ENCODE measurements at places on chromosomes 2 and 18.
A peak's percentile ranks its signal among the peaks of the same experiment; 100 is the strongest.

DNA sequence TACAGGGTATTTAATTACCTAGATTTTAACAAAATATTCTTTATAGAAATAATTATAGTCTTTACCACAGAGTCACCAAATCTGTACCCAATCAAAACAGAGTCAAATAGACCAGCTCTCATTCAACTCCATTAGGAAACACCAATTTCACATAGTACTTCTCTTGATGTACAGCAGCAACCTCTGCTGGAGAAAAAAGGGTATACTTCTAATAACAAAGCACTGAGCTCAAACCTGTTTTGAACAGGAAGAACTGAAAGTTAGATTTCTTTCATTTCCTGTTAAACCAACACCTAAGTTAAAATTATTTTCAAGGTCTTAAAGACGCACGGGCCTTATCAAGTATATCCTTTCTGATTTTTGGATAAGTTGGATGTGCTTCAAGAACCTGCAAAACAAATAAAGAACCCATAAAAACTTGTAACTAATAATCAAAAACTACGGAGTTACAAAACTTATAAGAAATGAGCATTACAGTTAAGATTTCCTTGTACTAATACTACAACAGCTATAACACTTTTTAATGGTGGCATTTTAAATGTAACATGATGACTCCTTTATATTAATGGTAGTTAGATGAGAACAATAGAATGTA is 79.0 kb downstream of the TTC21B start:
- DNase-seq: peak; percentile 57

GRCh38 chr18:23897291-23897690 is 117.3 kb upstream of the TTC39C start:
- DNase-seq: no peak

GRCh38 chr2:188675391-188676009 is 298.7 kb upstream of the COL3A1 start:
- DNase-seq: no peak

DNA sequence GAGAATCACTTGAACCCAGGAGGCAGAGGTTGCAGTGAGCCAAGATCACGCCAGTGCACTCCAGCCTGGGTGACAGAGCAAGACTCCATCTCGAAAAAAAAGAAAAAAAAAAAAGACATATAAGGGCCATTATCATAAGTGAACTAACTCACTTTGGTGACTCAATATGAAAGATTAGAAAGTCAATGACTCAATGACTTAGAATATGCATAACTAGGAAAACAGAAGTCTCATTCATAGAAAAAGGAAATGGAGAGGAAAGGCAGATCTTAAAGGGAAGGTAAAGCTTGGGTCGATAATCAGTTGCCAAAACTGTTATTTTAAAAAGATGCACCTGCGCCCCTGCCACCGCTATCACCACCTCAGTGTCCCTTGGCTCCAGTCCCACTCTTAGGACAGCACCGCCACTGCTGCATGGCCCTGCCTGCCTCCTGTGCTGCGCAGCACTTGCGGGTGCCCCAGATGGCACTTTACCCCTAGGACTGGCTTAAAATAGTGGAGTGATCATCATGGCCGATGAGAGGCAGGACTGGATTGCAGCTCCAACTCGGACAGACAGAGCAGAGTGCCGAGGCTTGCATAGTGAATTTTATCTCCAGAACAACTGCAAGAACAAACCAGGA is 54.7 kb downstream of the INO80D start:
- no peak for DNase-seq

- no peak for DNase-seq
These were observed 91.4 kb upstream of the TACR1 start for GRCh38 chr2:75290600-75291150.

DNA sequence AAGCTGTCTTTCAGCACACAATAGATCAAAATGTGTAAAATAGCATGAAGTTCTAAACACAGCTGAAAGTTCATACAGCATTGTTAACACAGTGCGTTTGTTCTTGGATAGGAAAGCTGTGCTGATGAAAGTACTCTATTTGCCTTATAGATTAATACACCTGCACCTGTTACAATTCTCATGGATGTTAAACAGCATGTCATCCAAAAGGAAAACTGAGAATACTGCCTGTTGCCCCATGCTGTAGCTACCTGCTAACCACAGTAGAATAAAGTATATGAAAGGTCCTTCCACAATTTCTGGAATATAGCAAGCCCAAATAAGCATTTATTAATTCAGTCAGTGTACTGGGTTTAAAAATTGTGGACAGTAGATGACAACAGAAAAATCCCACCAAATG is 166.7 kb upstream of the DTNA start:
- DNase-seq: peak; percentile 10

DNA sequence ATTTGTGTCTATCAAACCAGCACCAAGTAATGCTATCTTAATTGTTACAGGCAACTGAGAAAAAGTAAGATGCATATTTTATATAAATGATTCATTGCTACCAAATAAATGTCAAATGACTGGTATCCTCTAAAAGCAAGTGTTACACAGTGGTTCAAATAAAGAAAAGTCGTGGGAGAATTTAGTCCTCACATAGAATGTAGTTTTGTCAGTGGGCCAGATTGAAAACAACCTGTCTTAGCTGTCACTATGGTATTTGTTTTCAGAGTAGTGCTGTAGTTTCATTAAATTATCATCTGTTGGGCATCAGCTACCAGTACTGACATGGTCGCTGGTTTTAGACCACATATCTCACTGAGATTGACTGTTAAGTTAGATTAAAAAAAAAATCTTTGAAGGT is 10.2 kb upstream of the EIF2AK3 start:
- DNase-seq: no peak

GRCh38 chr2:237879991-237880560 is 20.7 kb downstream of the RAMP1 start:
- no peak for DNase-seq

- no peak for DNase-seq
These were observed 199.4 kb downstream of the FSHR start for GRCh38 chr2:48954935-48955334.

- no peak for DNase-seq
These were observed 120.9 kb upstream of the ITGB6 start for GRCh38 chr2:160321006-160321405.

DNA sequence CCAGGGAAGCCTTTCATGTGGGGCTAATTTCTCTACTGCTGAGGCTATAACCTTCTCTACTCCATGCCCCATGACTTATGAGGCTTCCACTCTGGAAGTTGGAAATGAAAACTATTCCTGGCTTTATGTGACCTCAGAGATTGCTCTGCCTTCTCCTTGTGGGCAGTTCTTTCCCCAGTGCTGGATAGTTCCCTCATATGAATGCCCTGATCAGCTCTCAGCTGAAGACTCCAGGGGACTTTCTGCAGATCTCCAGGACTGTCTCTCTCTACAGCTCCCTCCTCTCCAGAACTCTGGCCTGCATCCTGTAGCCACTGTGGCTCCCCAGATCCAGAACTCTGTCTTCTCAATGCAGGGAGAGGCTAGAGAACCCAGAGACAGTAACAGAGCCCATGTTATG is 235.1 kb downstream of the SEPTIN10 start:
- no peak for DNase-seq

- no peak for DNase-seq
These were observed 19.8 kb downstream of the HDAC4 start for GRCh38 chr2:239380831-239381708.

DNA sequence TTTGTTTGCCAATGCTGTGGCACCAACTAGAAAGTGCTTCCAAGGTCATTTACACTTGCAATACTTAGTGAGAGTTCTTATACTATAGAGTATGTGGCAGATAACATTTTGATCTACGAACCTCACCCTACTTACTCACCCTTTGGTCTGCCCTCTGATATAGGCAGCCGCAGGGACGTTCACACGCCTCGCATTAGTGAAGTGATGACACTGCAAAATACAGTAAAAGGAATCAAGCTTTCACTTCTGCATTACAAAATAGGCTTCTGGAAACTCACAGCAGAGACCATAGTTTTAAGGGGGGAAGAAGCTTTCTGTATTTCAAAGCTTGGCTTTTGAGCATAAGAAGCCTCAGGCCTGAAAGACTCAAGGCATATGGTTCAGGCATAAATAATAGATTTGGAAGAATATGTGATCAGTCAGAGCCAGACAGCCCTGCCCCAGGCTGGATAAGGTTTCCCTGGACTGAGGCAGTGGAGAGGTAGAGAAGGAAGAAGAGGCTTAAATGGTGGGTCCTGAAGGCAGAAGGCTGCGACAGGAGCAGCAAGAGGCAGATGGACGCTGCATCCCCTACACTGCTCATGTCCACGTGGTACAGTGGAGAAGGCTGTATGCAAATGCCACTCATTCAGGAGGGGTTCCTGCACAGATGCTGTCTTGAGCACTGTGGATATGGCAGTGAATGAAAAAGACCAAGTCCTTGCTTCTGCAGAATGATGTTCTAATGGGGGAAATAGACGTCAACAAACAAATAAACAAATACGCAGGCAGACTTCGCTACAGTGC is 63.1 kb downstream of the FECH start:
- no peak for DNase-seq

DNA sequence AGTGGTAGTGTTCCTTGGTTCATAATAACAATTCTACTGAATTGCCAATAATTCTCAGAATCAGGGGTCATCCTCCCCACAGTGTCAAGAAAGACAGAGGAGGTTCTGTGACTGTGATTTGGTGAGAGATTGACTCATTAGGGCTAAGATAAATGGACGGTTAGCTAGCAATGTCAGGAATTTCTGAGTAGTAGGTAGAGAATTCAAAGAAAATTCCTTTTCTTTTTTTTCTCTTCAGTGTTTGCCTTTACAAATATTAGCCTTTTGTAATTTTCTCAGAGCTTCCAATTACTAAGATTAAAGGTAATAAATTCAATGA is 16.8 kb upstream of the CRIM1 start:
- DNase-seq: no peak

DNA sequence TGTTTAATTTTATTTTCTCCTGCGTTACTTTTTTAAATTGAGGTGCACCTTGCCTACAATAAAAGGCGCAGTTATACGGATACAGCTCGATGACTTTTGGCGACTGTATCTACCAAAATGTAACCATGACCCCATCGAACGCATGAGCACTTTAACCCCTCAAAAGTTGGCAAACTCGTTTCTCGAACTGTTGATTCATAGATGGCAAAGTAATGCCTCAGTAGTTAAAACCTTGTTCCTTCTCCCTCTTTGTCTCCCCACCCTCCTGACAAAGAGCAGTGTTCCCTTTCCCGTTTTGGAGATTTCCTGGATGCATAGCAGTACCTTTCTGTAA is 577 bp downstream of the MOGAT1 start:
- no peak for DNase-seq

GRCh38 chr2:16030206-16031057 is 90.1 kb downstream of the MYCN start:
- no peak for DNase-seq

- DNase-seq: no peak
These were observed 38.1 kb downstream of the AFTPH start for GRCh38 chr2:64562148-64562784.

- DNase-seq: no peak
These were observed 1456.1 kb upstream of the ACVR2A start for GRCh38 chr2:146388757-146389156.

DNA sequence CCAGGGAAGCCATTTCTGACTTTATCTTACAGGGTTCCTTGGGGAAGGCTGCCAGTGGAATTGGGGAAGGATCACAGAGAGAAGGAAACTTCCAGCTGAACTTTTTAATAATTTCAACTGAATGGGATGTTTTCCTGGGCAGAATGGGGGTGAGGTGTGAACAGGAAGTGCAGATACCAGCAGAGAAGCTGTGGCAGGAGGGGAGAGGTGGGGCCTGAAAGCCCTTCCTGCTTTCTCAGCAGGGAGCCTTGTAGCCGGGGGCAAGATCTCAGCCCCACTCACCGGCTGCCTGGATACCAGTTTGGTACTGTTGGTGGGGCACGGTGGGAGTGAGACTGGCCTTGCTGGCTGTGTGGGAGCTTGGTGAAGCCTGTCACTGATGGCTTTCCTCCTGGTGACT is 170.5 kb downstream of the ZBTB7C start:
- DNase-seq: no peak

DNA sequence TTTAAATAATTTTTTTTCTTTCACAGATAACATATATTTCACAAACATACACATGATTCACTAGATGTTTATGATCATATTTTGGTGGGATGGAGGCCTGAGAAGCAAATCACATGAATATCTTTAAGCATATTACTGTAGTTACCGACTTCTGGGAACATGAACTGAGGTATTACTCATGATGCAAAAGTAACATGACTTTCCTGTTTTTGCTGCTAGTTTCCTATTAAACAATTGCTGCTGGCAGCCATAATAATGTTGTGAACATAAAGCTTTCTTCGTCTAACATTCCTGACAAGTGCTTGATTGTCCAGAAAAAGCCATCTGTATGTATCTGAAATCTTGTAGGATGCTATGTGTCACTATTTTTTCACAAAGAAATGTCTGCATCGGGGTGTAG is 145.4 kb downstream of the MTX2 start:
- no peak for DNase-seq

DNA sequence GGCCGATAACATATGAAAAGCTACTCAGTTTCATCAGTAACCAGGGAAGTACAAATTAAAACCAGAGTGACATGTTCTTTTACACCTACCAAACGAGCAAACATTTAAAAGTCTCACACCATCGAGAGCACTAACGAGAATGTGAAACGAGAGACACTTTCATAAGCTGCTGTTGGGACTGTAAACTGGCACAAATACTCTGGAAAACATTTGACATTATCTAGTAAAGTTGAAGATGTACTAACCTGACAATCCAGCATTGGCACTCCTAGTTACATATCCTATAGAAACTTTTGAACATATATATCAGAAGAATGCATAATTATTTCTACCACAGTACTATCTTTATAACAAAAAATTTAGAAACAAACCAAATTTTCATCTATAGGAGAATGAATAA is 28.1 kb downstream of the NBAS start:
- no peak for DNase-seq

DNA sequence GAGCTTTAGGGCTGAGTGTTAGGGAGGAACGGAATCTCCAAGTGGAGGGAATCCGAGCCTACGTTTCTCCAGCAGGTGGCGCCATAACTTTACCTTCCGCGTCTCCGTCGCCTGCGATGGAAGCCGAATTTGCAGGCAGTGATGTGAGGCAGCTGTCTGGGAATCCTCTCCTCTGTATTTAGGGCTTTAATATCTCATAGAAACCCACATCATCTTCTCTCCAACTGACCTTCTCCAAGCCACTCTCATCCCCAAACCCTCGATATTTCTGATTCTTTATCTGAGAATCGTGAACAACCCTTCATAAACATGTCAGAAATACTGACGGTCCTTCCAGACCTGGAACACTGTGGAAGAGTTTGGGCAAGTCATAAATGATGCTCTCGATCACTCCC is 27.5 kb downstream of the SIX2 start:
- DNase-seq: peak; percentile 78

Data from NCI-H2171 (cell line).